ENCODE measurements at places on chromosomes 11 and 22. TPM values are rescaled to one million over a fixed set of nuclear protein-coding genes. Genes with fewer than 3 reads are reported as not detected.

- no peak for DNase-seq
Measured at GRCh38 chr11:125338886-125339811, 156.9 kb downstream of the FEZ1 start.

Gene SOX6
- 0.09 TPM for total RNA-seq

- DNase-seq = no peak
Measured at GRCh38 chr11:134352111-134352510, 20.3 kb downstream of the GLB1L2 start.

GRCh38 chr11:68314203-68315170, 2.1 kb downstream of the LRP5 start:
- peak; percentile 57 for DNase-seq

GRCh38 chr22:49936018-49936972, 17.9 kb downstream of the CRELD2 start:
- peak; percentile 97 for DNase-seq

DNA sequence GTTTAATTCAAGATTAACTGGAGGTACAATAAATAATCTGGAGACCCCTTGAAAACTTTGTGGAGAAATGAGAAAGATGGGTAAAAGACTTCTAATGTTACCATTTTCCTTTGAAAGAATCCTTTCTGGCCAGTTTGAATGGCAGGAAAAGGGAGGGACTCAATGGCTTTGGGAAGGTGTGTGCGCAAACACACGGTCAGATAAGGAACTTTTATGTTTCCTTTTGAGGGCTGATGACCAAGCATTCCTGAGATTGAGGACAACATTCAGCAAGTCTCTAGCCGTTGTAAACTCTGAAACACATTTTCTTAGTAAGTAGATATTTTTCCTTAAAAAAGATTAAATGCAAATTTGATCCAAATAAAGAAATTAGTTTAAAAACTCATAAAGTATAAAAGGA, 909.7 kb upstream of the TENM4 start:
- no peak for DNase-seq

Gene MYOD1
- not detected for total RNA-seq

Gene TENM4
- 2.9 TPM for total RNA-seq

- DNase-seq = no peak
Measured at GRCh38 chr11:73017024-73017751, 124.9 kb downstream of the FCHSD2 start.

Gene ZNF143
- 30.1 TPM for total RNA-seq

DNA sequence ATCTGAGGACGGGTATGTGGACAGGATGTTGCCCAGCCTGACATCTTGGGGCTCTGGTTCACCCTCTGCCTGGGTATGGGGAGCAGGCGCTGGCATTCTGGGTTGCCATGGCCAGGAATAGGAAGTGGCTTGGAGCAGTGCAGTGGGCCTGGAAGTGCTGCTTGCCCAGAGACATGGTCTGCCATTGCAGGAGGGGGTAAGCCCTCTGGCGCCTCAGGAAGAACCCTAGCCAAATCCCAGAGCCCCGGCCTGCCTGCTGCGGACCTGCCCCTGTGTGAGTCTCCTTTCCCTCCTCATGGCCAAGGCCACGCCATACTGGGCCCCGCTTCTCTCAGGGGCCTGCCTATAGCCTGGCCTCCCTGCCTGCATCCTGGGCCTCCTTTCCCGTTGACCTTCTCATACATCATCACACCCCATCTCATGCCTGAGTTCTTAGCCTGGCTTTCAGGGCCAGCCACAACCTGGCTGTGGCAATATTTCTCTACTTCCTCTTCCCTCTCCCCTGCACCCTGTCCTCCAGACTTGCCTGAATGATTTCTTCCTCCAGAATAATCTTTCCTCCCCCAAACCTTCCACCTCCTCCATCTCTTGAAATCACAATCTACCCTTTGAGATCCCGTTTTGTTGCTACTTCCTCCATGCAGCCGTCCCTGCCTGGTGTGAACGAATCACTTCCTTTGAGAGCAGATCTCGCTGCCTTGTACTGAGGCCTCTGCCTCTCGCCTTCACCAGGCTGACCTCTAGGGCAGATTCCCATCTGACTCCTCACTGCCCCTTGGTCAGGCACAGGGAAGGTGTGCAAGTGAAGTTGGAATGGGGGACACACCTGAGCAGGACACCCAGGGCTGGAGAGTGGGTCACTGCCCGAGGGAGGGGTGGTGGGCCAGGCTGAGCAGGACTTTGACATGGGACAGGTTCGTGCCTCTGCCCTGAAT, 5.2 kb downstream of the CAPN5 start:
- peak; percentile 40 for DNase-seq

DNA sequence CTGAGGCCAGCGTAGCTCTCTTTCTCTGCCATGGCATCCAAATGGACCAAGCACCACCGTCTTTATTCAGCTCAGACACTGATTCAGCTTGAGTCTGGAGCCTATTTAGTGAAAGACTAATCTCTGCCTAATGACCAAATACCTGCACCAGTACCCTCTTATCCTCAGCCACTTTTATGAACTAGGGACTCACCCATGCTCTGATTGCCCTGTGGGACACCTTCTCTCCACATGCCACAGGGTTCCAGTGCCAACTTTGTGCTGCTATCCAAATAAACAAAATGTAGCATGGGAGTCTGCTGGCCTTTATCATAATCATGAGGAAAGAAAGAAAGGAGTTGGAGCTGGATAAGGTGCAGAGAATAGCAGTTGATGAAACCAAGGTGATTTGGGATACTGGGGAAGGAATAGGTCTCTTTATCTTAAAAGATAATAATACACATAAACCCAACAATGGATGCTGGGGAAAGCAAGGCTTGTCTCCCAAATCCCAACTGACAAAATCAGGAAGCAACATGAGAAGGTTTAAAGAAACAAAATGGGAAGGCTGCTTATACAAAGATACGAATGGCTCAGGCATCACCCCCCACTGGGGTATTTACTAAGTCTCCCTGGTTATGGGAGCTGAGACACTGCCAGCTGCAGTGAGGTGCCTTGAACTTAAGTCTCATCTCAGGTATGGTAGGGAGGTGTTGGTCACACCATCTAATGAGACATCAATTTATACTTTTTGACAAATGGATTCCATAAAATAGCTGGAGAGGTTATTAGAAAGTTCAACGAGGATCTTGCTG, 63.3 kb downstream of the SYT9 start:
- no peak for DNase-seq

Gene CCDC15
- total RNA-seq = 2.9 TPM

DNA sequence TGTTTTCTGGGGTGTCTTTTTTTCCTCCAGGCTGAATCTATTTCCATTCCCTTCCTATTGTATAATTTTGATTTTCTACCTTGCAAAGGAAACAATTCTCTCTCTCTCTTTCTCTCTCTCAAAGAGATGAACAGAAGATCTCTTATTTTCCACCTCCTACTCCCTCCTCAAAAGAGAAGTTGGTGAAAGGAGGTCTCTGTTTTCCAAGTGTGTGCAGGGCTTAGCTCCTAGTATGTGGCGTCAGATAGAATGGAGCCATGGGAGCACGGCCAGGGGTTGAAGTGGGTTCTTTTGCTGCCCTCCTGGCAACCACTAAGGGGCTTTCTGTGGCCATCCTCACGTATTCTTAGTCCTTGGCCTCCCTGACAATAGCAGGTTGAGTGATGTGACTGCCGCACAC, 480 bp downstream of the TRIM34 start:
- peak; percentile 15 for DNase-seq

Gene CPSF7
- 16.7 TPM for total RNA-seq

GRCh38 chr11:10592331-10592730, 23.9 kb upstream of the LYVE1 start:
- peak; percentile 79 for DNase-seq

GRCh38 chr11:60530454-60531100, 15.4 kb downstream of the MS4A13 start:
- DNase-seq = no peak

- DNase-seq = no peak
Measured at GRCh38 chr11:102306817-102307726, 10.2 kb upstream of the BIRC3 start.

Gene YAP1
- 84.2 TPM for total RNA-seq

Gene CEP164
- 28.0 TPM for total RNA-seq

DNA sequence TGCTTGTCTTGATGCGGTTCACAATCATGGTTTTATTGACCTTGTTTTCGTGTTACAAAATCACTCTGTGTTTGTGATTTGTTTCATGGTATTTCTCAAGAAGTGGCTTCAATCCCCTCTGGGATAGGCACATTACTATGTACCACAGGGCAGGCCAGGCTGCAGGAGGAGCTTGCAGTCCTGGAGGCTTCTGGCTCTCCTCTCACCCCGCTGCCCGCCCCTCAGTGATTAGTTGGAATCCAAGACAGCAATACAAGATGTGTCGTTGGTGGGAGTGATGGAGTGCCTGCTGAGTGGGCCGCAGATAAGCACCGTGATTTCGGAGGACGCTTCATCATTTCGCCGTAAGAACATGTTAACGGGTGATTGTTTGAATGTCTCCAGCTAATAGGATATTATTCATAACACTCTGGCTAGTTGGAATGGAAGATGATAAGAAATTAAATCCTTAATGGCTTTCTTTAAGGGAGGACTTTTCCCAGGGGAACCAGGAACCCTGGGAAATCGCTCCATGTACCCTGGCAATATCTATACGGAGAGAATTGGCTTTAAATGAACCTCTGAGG, 384.4 kb downstream of the MIAT start:
- no peak for DNase-seq

- DNase-seq = peak; percentile 8
Measured at GRCh38 chr11:8567602-8568198, 26.3 kb downstream of the STK33 start.

Gene MS4A4A
- not detected for total RNA-seq

DNA sequence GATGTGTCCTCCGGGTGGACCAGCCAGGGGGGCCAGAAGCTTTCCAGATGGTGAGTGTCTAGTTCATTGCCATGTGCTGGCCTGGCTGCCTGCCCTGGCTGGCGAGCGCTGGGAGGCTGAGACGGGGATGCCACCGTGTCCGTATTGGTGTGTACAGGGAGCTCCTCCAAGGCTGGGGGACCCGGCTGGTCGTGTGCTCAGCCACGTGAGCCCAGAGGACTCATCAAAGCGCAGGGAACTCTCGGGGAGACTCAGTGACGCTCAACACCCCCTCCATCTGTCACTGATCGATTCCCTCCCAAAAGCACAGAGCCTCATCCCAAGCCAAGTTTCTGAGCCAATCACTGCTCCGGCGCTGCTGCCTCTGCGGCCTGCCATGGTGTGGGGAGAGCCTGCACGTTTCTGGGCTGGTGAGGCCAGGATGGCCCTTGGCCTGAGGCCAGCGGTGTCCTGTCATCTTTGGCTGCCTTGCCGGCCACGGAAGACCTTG, 423.7 kb downstream of the SHANK2 start:
- DNase-seq = no peak

Gene MPPED2
- total RNA-seq = 0.85 TPM

- DNase-seq = no peak
Measured at GRCh38 chr11:2791521-2792380, 92.0 kb upstream of the KCNQ1OT1 start.

Data from dermis blood vessel endothelial cell (primary cell).